ENCODE measurements at places on chromosomes 2 and 18.
A peak's percentile ranks its signal among the peaks of the same experiment; 100 is the strongest.

- peak; percentile 17 for DNase-seq
Observed at GRCh38 chr2:95670167-95670566, 78.4 kb downstream of the TRIM43 start.

GRCh38 chr2:169562519-169562918 is 11.1 kb downstream of the FASTKD1 start:
- DNase-seq: no peak

GRCh38 chr2:212640428-212640827 is 101.8 kb upstream of the ERBB4 start:
- DNase-seq: no peak

DNA sequence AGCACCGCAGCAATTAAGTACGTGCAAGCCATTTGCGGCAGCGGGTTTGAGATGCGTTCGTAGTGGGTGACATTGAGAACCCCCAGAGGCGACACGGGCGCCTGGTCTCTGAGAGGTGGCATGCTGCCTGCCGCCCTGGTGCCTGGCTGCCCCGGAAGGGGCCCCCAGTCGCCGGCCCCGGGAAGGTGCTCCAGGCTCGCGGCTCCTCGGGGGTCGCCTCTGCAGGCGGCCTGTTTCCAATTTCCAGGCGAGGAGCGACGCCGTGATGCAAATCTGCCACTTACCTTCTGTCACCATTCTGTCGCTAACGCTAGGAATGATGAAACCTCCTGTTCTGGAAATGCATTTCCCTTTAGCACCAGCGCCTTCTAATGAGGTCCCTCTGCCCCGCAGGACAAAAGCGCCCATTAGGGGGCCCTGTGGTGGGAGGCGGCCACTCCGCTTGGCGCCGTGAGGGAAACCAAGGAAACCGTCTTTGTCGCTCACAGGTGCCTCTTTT is 13.0 kb downstream of the KIF5C start:
- no peak for DNase-seq

GRCh38 chr2:226660124-226660523 is 139.5 kb downstream of the IRS1 start:
- no peak for DNase-seq

GRCh38 chr2:158497486-158497885 is 40.7 kb downstream of the PKP4 start:
- DNase-seq: no peak

DNA sequence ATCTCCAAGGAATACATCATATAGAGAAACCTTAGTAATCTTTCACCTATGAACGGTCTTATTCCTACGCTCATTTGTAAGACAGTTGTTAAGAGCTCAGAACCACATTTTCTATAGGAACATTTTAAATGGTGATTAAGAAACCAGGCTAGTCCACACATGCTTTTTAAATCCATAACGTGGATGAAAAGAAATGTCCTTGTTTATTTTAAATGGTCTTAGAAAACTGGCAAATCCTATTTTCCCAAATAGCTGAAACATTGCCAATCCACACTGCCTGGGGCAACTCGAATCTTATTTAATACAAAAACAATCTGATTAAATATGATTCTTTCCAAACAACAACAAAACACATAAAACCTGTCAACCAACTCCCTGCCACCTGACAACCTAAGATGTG is 23.7 kb downstream of the METTL8 start:
- no peak for DNase-seq

GRCh38 chr18:51582551-51582950 is 385.1 kb upstream of the MEX3C start:
- DNase-seq: no peak

DNA sequence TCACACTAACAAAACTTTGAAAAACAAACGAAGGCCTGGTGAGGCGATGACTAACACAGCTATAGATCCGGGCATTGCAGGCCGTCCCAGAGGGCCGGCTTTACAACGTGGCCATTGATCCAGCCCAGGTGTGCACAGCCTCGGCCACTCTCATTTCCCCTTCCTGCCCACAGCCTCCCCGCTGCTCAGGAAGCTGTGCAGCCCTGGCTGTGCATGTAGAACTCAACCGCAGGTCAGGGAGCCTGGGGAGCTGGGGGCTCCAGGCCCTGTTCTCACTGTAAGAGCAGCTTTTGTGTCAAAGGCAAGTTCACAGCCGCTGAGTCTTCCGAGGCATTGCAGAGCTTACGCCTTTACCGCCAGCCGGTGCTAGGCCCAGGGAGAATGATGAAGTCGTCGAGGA is 87.2 kb downstream of the LONRF2 start:
- no peak for DNase-seq

GRCh38 chr18:58992301-58993231 is 127.9 kb downstream of the ZNF532 start:
- DNase-seq: no peak

DNA sequence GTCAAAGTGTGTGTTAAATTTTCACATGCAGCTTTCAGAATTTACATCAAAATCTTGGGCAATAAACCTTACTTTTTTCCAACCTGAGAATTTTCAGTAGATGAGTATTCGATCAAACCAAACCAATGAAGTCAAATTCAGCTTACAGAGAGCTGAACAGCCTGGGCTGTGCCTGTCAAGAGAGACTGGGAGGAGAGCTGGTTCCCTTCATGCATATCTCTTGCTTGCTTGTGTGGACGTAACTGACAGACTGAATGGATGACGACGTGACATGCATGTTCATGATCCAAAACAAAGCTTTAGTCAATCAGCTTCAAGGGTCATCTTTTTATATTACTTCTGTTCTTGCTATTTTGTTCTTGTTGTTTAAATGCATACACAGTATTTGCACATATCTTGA is 145.2 kb downstream of the GALNT3 start:
- DNase-seq: no peak

DNA sequence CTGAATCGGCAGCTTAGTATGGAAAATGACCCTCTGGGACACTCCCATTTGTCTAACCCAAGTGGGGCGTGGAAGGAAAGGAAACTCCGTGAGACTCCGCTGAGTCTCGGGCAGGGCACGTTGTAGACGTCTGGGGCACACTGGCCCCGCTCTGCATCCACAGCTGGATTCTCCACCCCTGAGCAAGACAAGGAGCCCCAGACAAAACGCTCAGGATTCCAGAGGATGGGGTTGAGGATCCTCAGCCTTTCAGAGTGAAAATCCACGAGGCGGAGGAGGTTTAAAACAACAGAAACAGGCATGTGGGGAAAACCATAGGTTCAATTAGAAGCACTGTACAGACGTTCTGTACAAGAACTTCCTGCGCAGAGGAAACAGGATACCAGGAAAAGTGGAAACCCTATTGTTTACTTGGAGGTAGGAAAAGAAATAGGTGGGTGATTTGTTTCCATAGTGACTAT is 124.9 kb upstream of the ZNF236 start:
- DNase-seq: no peak

- no peak for DNase-seq
Observed at GRCh38 chr2:28232295-28232694, 160.4 kb upstream of the FOSL2 start.

DNA sequence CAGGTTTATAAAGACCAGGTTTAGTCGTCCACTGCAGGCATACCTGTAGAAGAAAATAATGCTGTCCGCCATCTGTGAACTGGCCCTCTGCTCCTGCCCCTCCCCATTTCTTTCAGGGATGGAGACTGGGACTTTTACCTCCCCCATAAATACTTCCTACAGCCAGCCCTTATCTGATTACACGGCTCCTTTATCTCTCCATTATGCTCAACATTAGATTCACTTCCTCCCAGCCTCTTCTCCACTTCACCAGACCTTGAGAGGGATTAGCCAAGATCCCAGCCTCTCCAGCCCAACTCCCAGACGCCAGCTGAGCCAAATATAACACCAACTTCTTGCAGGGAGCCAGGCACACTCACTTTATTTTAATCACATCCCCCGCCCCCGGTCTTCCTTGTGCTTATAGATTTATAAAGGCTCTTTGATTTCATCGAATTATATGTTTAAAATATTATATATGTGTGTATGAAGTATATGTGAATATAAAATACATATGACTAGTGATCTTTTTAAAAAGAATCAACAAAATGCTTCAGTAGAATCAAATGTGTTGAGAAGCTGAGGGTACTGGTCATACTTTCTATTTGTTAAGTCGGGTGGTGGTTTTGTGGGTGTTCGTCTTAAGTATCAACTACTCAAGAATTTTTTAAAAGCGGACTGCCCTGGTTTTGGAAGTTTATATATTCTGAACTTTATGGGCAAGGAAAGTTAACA is 81.0 kb downstream of the SPRED2 start:
- DNase-seq: no peak

DNA sequence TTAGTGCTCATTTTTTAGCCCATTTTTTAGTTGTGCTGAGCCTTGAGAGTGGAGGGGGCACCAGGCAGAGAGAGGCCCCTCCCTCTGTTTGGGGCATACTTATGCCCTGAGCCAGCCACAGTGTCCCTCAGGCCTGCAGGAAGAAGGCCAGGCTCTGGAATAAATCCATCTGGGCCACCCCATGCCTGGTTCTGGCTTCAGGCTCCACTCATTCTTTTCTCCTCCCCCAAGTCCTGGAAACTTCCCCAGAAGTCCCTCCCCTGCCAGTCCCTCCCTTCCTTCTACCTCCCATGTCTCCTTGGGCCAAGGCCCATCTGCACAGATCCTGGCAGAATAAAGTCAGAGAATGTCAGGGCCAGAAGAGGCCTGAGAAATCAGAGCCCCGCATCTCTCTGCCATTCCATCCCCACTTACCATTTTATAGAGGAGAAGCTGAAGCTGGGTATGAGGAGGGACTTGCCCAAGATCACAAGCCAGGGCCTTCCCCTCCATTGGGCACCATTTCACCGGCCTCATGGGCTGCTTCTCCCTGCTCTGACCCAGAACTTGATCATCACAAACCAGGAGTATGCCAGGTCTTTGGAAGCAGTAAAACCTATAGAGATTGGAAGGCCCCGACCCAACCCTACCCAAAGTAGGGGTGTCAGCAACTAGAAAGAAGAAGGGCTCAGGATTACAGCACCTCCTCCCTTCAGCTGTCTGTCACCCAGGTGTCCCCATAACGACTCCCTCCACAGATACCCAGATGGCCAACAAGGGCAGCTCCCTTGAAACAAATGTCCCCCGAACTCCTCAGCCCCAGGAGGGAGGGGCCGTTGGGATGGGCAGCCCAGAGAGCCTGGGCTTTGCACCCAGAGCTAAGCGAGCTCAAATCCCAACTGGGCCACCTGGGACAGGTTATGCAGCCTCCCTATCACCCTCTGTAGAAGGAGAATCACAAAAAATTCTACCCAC is 108.4 kb downstream of the POLR1A start:
- no peak for DNase-seq

- DNase-seq: no peak
Observed at GRCh38 chr2:161166538-161167409, 6.5 kb downstream of the TANK start.

DNA sequence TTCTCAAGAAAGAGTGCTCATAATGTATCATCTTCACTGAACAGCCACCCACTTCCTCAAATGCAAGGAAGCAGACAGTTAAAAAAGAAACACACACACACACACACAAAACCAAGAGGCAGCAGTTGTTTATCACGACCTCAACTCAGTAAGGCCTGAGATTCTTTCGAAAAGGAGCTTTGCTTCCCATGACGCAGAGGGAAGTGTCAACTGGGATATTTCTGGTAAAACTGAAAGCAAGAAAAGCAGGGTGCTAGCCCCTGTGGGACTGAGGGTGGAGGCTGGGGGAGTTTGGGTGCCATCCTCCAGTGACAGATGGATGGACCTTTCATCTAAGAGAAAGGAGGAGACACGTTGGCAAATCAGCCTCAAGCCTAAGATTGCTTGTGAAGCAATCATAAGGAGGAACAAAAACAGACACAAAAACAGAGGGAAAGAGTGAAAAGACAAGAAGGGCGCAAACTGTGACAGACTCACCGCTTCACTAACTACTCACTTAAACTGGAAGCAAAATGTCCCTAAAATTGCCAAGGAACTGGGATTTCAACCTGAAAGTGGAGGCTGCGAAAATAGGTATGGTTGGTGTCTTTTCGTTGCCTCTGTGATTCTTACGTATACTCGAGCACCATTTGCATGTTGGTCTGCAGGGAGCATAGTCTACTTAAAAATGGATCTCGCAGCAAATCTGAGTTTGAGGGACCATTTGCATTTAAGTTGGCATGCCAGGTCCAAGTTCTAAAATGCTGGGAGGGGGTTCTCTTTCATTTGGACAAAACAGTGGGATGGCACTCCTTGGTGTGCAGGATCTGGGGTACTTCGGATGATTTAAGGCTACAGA is at the start of gene ARHGAP25:
Gene ARHGAP25 (plus strand): TSS at position 124 of the 838 bp plus-strand sequence. CDS start 389 bp downstream, at position 513.
- no peak for DNase-seq

- DNase-seq: no peak
Observed at GRCh38 chr2:42085706-42086487, 38.1 kb downstream of the PKDCC start.

DNA sequence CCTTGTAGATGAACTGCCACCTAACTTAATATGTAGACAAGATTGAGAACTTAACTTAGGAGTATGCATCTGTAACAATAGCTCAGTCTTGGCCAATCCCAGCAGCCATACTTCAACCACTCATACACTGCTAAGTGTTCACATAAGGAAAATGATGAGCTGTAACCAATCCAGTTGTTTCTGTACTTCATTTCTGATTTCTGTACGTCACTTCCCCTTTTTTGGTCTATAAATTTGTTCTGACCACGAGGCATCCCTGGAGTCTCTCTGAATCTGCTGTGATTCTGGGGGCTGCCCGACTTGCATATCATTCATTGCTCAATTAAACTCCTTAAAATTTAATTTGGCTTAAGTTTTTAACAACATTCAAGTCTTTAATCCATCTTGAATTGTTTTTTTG is 6.4 kb downstream of the SH3YL1 start:
- no peak for DNase-seq

- peak; percentile 18 for DNase-seq
Observed at GRCh38 chr18:11245879-11246278, 96.5 kb upstream of the PIEZO2 start.

DNA sequence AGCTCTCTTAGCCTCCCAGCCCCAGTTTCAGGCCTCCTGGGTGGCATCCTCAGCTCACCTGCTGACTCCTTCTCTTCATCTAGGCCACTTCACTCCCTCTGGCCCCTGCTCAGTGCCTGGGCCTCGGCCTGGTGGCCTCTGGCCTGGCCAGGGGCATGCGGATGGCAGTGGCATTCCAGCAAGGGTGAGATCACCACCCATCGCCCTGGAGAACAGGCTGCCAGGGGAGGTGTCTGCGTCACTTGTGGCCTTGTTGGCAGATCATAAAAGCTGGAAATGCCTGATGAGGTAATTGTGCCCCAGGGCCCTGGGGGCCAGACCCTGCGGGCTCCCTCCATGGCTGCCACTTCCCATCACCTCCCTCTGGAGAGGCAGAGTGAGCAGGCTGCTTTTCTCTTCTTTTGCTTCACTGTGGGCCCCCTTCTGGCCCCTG is 72.5 kb upstream of the SMAD2 start:
- DNase-seq: peak; percentile 44

- DNase-seq: no peak
Observed at GRCh38 chr2:170436077-170436943, 258.4 kb downstream of the MYO3B start.

GRCh38 chr2:170409164-170409535 is 231.2 kb downstream of the MYO3B start:
- DNase-seq: peak; percentile 35

DNA sequence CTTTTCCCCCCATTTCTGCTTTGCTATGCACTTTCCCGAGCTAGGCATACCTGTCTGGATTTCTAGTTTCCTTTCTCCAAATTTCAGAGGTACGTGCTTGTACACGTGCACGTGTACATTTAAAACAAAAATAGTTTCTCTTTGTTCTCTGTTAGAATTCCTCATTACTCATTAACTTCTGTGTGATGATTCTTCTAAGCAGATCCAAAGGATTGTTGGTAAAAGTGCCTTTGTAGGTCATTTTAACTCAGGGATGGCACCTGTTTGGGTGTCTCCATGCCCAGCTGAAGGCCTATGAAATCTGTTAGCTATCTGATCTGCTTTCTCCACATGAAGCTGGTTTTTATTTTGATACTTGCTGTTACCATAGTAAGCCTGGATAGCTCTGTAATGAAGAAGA is 264.3 kb downstream of the LPIN1 start:
- DNase-seq: no peak

- DNase-seq: no peak
Observed at GRCh38 chr2:62727876-62728566, 22.5 kb downstream of the EHBP1 start.

Data from AG09309 (cell line).